ENCODE measurements at places on chromosomes 16 and 17. TPM values are rescaled to one million over a fixed set of nuclear protein-coding genes. Genes with fewer than 3 reads are reported as not detected.

PYY gene
- total RNA-seq: 1.1 TPM

MTSS2 gene
- 55.0 TPM for total RNA-seq

DNAH17 gene
- total RNA-seq: not detected

NACA2 gene
- not detected for total RNA-seq

DNA sequence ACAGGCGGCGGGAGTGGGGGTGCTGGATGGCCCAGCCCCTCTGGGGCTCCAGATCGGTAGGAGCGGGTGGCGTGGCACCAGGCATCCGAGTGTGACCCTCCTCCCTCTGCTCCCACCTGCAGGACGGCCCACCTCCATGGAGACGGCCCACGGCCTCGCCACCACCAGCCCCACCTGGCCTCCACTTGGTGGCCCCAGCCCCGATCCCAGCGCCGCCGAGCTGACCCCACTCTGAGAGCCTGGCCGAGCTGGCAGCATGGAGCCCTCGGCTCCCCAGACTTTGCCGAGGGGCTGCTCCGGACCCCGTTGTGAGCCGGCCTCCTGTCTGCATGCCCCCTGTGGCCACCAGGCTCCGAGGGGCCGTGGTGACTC is 4.7 kb upstream of the NUDT16L1 start:
- H3K4me1 ChIP-seq: no peaks in the 10 kb centered on the region
- H3K4me3 ChIP-seq: no peak overlapping the region
- H3K36me3 ChIP-seq: peaks cover 2% of the 10 kb centered on the region
- DNase-seq: no peak

All from progenitor cell of endocrine pancreas (in vitro differentiated cells).